ENCODE measurements at places on chromosomes 1 and 21. TPM values are rescaled to one million over a fixed set of nuclear protein-coding genes. Genes with fewer than 3 reads are reported as not detected.

GRCh38 chr1:169711469-169712308, at the start of gene SELL:
Gene SELL (minus strand): TSS chr1:169711620. CDS start chr1:169711498, 122 bp downstream.
- DNase-seq: peak; percentile 39

- DNase-seq: no peak
Observed at GRCh38 chr1:26434161-26434752, 2.1 kb downstream of the DHDDS start.

DNA sequence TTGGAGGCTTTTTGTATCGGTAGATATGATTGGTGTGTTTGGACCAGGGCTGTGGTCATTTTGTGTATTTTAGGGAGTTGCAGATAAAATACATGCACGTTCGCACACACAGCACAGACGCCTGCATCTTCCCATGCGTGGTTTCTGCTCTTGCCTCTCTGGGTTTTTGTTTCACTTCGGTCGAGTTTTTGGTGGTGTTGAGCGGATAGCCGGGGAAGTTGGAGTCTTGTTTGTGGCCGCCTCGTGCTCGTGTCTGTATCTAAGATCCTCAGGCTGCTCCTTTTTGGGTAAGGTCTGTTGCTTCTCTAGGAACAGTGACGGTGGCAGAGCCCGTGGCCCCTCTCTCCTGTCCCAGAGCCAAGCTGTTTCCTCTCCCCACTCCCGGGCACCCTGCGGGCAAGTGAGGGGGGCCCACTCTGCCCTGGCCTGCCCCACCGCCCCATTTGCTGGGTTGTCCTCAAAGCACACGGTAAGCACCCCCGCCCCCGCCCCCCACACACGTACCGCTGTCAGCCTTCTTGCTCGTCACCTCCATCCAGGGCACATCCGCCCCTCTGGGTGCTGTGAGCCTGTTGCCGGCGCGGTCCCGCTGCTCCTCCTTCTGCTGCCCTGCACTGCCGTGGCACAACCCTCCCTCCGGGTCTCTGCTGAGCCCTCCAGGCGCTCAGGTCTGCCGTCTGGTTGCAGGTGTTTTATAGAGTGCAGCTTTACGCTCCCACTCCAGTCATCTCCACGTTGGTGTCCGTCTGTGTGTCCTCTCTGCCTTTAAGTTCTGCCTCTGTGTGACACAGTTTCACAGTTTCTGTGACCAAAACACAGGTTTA, 51.9 kb downstream of the AGPAT3 start:
- no peak for DNase-seq

Gene THEM4
- 24.3 TPM for total RNA-seq

- no peak for DNase-seq
Observed at GRCh38 chr1:185567440-185567839, 166.8 kb upstream of the HMCN1 start.

Gene AGBL4
- 0.42 TPM for total RNA-seq

Gene RBP7
- total RNA-seq: 2.2 TPM

DNA sequence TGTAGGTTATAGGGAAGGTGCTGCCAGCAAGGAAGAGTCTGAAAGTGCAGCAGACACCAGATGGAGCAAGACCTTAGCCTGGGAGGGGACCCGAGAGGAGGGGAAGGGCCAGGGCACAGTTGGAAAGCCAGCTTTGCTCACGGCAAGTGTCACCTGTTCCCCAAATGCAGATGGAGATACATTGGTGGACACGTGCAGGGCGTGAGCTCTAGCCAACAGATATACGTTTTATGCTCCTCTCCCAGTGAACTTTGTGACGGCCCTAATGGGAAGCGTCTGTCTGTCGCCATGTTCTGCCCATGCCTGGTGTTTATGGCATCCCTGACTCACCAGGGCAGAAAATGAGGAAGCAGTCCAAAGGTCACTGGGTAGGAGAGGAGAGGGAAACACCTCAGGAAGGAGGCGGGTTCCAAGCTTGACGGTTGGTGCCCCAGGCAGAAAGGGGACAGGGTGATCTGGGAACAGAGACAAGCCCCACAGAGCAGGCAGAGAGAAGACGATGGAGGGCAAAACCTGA, 7.6 kb downstream of the GPA33 start:
- no peak for DNase-seq

Gene IL10
- total RNA-seq: not detected

DNA sequence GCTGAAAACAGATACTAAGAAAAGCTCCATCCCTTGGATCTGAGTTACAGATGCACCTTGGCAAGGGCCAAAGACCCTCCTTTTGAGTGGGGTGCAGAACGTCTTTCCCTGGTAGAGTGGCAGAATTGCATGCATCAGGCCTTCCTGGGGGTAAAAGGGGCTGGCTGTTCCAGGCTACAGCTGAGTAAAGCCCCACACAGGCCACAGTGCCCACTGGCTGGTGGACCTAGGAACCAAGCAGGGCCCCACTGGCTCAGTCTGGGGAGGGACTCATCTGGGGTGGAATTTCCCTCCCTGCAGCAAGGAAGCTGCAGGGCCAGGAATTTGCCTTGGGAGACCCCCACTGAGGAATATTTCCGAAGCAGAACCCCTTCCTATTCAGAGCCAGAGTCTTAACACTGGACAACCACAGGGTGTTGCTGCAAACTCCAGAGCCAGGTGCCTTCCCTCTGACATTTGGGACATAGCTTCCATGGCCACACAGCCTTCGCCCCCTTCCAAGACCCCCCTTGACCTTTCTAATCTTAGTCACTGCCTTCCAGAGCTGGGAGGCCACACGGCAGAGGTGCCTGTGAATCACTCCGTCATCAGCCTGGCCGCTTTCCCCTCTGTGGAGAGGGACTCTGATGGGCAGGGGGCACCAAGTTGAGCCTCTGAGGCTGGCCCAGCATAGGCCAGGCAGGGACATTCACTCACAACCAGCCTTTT, 52.5 kb downstream of the LACTBL1 start:
- no peak for DNase-seq

DNA sequence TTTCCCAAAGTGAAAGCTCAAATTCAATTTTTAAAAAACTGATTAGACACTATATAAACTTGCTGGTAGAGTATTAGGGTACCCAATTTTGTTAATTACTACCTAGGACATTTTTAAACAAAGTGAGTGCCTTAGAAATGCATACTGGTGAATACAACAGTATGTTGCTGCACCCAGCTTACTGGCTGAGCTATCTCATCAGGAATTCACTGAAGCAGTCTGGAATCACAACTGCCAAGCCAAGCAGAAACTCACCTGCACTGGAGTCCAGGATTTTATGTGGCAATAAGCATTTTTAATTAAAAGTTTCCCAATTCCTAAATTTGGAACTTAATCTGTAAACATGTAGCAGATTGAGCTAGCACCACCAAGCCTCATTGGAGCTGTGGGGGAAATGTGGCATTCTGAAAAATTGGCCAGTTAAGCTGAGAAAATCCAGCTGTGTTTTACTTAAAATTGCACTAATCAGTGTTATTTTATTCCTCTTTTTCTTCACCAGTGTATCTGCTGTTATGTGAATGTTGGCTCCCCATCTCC, 61.8 kb downstream of the CLEC20A start:
- no peak for DNase-seq

Gene PANK4
- total RNA-seq: 45.4 TPM

Gene TDRD10
- total RNA-seq: 0.31 TPM

DNA sequence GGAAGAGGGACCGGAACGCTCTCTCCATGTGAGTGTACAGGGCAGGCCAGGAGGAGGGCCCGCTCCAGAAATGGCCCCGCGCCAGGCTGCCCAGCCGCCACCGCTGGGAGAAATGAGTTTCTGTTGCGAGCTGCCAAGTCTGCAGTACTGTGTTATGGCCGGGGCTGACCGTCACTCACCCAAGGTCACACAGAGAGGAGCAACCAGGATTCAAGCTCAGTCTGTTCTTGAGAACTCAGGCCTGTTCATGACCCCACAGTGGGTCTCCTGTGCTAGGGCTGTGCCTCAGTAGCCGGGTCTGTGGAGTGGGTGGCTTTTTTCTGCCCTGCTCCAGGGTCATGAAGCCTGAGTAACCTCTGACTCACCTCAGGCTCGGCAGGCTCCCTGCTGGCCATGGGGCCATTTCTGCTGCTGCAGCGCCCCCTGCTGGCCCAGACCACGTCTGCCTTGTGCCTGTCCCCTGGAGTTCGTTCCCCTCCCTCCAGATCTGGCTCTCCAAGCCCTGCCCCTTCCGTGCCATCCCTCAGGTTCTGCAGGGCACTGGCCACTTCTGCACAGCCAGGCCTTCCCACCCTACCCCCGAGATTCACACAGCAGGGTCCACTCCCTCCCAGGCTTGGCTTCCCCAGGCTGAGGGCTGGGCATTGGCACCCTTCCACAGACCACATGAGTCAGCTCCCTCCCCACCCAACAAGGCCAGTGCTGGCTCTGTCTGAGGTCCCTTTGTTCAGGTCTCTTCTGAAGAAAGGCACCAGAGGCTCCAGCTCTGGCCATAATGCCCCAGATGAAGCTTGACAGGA, 51.8 kb downstream of the EDN2 start:
- peak; percentile 82 for DNase-seq

DNA sequence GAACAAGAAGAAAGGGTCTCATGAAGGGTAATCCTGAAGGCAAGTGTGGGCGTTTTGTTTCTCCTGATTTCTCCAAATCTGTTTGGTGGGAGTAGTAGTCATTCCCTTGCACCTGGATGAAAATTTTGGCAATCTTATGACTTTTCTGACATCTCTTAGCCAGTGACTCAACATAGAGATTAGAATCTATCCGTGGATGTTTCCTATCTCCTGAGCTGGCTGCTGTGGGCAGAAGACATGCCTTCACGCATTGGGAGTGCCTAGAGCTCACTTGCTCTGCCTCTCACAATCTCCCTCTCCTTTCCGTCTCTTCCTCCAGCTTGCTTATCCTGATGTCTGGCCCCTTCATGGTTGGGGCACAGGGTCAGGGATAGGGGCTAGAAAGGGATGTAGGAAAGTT, 174.2 kb upstream of the NFIA start:
- no peak for DNase-seq

DNA sequence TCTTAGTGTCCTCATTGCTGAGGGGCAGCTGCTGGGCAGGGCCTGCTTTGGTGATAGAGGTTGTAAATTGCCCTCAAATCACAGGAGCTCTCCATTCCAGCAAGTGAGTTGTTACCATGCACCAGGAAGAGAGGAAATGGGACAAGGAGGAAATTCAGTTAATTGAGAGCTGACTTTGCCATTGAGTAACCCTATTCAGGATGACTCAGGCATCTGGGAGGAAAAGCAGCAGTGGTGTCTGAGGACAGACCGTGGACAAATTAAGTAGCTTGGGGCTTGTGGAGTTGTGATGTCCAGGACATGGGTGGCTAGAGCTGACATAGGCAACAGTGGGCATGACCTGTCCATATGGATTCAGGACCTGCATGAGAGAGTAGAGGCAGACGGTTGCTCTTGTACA, 5.9 kb downstream of the ARHGEF10L start:
- no peak for DNase-seq

Gene CD5L
- total RNA-seq: not detected

- DNase-seq: no peak
Observed at GRCh38 chr1:20887246-20887645, 100.1 kb upstream of the HP1BP3 start.

- DNase-seq: no peak
Observed at GRCh38 chr1:10031461-10031860, 1.3 kb upstream of the UBE4B start.

Gene C1orf115
- total RNA-seq: 1.8 TPM

Measured in mesothelial cell of epicardium (in vitro differentiated cells).